ENCODE measurements at places on chromosomes 1 and 21. TPM values are rescaled to one million over a fixed set of nuclear protein-coding genes. Genes with fewer than 3 reads are reported as not detected.

Gene S1PR1
- 61.1 TPM for polyA plus RNA-seq

Gene CYP2J2
- 4.1 TPM for polyA plus RNA-seq

Gene LYSMD1
- 14.0 TPM for polyA plus RNA-seq

Gene CLCA4
- polyA plus RNA-seq = 11.7 TPM

Gene PGM1
- 52.7 TPM for polyA plus RNA-seq

Gene AGT
- polyA plus RNA-seq = 6.6 TPM

Gene CA6
- not detected for polyA plus RNA-seq

Gene UBXN11
- polyA plus RNA-seq = 12.2 TPM

Gene ATP1B1
- 34.2 TPM for polyA plus RNA-seq

Gene COL6A2
- 1,471 TPM for polyA plus RNA-seq

Gene KDF1
- 2.0 TPM for polyA plus RNA-seq

Gene ANKRD65
- polyA plus RNA-seq = 17.7 TPM

Gene INTS11
- 134 TPM for polyA plus RNA-seq

Gene TBX19
- polyA plus RNA-seq = 1.8 TPM

Gene KIF21B
- polyA plus RNA-seq = 1.0 TPM

Gene EXO1
- polyA plus RNA-seq = 0.13 TPM

Gene S100B
- polyA plus RNA-seq = 12.4 TPM

Gene STYXL2
- polyA plus RNA-seq = not detected

Gene MEX3A
- 0.76 TPM for polyA plus RNA-seq

Gene C1orf56
- 9.4 TPM for polyA plus RNA-seq

Gene GBP7
- polyA plus RNA-seq = 0.03 TPM

Gene TNFRSF9
- not detected for polyA plus RNA-seq

Gene CENPL
- 3.7 TPM for polyA plus RNA-seq

Gene SPRR2A
- polyA plus RNA-seq = not detected

Gene MUTYH
- polyA plus RNA-seq = 19.4 TPM

Gene MDM4
- 4.4 TPM for polyA plus RNA-seq

Gene HTR6
- not detected for polyA plus RNA-seq

Gene OR2L13
- polyA plus RNA-seq = 0.04 TPM

Gene GJA8
- not detected for polyA plus RNA-seq

Gene FCGR2B
- polyA plus RNA-seq = 25.3 TPM

Gene GSTM5
- 25.2 TPM for polyA plus RNA-seq

Gene FCGR3A
- 29.0 TPM for polyA plus RNA-seq

Gene LRRC71
- not detected for polyA plus RNA-seq

Gene FAM177B
- polyA plus RNA-seq = 0.41 TPM

Gene UTS2
- polyA plus RNA-seq = not detected

Gene KRTAP19-3
- polyA plus RNA-seq = not detected

Gene STUM
- 18.8 TPM for polyA plus RNA-seq

Gene ADGRL4
- polyA plus RNA-seq = 23.9 TPM

Gene LCE2A
- polyA plus RNA-seq = not detected

Gene LCK
- polyA plus RNA-seq = 2.1 TPM

Gene LRRIQ3
- polyA plus RNA-seq = 0.23 TPM

Gene FCRL4
- polyA plus RNA-seq = not detected

Gene VCAM1
- polyA plus RNA-seq = 13.2 TPM

Gene TFF2
- not detected for polyA plus RNA-seq
